ENCODE measurements at places on chromosomes 4 and X. TPM values are rescaled to one million over a fixed set of nuclear protein-coding genes. Genes with fewer than 3 reads are reported as not detected.

Gene THAP9
- total RNA-seq: 3.0 TPM

DNA sequence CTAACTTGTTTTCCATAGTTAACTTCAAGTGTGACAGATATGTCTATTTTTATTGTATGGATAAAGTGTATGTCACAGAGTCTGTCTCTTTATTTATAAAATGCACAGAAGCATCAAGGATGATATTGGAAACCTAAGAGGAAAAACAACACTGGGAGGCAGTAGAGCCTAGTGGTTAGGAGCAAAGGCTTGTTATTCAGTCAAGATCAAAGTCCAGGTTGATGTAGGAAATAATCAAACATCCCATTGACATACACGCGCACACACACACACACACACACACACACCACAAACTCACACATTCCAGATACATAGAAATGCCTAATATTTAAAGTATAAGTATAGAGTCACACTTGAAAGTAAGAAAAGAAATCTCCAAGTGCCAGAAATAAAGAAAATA, 206.8 kb downstream of the CHRDL1 start:
- DNase-seq: no peak

GRCh38 chrX:65926095-65927019, 113.5 kb downstream of the VSIG4 start:
- DNase-seq: no peak

GRCh38 chr4:8090744-8091301, 67.8 kb downstream of the ABLIM2 start:
- no peak for DNase-seq

DNA sequence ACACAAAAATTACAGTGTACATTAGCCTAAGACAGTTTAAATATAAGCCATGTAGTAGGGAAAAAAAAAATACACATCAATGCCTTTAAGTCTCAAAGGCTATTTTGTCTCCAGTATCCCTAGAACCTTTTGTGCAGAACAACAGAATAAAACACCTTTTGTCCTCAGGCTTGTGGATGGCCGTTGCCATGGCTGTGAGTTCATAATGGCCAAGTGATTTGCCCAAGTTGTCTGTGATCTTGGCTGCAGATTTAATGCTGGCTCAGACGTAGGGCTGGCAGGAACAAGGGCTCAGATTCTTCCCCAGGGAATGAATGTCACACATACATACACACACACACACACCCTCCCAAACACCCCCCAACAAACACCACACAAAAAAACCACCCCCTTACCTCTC, 25.3 kb downstream of the GPM6B start:
- DNase-seq: no peak

DNA sequence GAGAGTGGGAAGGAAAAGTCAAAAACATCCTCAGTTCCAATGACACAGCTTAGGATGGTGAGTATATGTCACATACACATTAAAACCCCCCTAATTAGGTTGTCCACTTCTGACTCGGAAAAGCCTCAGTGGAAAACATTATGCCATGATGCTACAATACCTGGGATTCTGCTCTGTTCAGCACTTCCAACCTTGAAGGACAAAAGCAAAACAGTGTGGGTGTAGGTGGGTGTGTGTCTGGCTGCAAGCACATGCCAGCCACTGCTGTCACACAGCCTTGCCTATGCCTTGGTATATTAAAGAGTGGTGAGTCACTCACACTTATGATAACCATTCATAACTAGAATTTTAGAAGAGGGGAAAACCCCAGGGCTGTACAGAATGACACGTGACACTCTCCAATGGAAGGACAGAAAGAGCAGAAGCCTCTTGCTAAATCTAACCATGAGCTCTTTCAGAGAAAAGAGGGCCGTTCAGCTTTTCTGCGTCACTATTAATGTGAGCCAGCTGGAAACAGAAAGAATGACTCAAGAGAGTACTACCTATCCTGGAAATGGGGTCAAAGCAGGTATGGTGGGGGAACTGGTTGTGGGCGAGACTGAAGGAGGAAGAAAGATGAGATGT, 159.6 kb downstream of the TET2 start:
- DNase-seq: no peak

- no peak for DNase-seq
Observed at GRCh38 chr4:76589402-76589801, 154.4 kb downstream of the SHROOM3 start.

Gene RAP2C
- total RNA-seq: 19.6 TPM

Gene FNIP2
- total RNA-seq: 20.8 TPM

DNA sequence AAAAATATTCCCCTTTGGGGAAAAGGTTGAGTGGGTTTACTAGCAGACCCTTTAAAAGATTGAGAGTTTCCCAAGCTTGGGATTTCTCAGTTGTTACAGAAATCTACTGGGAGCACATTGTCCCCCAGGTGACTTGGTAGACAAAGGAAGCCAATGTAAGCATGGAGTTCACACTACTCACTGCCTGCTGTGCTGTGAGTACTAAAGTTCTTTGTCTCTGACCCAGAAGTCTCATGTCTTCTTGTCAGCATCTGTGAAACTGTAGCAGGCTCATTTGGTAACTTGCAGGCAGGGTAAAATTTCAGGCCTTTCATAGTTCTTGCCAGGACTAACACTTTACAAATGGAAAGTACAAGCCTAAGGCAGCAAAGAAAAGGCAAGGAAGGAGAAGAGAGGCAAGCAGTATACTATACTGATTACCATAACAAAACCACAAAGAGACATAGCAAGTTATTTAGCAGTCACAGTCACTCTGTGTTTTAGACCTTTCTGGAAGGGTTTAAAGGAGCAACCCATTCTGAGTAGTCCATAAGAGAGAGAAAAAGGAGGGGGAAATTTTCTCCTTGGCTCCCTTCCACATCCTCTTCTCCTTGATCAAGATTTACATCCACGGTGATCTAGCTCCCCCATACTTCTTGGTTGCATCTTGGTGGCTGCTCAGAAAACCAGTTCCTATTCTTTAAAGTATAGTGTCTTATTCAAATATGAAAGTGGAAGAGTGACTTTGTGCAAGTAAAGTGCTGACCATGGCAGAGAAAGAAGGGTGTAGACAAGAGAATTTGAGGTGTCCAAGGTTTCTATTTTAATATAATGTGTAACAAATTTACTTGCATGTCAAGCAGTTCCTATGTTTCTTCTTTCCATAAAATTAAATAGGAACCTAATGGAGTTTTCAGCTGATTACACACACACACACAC, 160.0 kb upstream of the PDE5A start:
- no peak for DNase-seq

Gene BANK1
- 1.4 TPM for total RNA-seq

Gene STOX2
- 2.3 TPM for total RNA-seq

Gene PABPC1L2A
- not detected for total RNA-seq

GRCh38 chr4:119510395-119511149, 118.0 kb downstream of the PDE5A start:
- DNase-seq: no peak

GRCh38 chr4:88821522-88821921, 123.9 kb upstream of the NAP1L5 start:
- no peak for DNase-seq

DNA sequence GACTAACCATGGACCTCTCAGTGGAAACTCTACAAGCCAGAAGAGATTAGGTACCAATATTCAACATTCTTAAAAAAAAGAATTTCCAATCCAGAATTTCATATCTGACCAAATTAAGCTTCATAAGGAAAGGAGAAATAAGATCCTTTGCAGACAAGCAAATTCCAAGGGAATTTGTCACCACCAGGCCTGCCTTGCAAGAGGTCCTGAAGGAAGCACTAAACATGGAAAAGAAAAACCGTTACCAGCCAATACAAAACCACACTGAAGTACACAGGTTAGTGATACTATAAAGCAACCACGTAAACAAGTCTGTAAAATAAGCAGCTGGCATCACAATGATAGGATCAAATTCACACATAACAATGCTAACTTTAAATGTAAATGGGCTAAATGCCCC, 156.6 kb downstream of the FAM13A start:
- DNase-seq: no peak

Gene SPATA4
- not detected for total RNA-seq

DNA sequence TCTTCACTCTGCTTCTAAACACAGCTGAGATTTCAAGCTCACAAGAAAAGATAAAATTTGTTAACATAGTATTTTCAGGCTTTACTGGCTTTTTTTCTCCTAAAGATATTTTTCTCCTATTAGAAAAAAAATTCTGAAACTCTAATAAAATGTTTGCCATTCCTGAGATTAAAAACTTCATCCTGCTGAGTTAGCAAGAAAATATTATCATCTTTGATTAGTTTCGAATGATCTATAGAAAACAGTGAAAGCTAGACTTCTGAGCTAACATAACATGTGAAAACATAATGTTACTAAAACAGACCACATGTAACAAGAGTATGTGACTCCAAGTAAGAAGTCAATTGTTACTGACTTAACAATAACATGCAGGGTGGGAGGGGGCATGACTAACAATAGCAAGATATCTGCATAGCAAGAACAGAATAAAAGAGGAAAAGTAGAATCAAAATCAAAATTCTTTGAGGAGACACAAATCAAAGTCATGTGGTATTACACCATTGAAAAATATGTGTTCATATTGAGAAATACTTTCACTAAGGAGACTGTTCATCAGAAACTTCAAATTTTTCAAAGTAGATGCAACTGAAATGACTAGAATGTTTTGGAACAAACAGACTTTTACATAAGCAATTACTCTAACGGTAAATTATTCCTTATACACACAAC, 14.5 kb downstream of the TBCK start:
- DNase-seq: no peak

- no peak for DNase-seq
Observed at GRCh38 chr4:95362906-95363558, 185.7 kb downstream of the UNC5C start.

GRCh38 chr4:101217353-101218031, 129.8 kb downstream of the PPP3CA start:
- DNase-seq: no peak

GRCh38 chr4:4735870-4736269, 123.6 kb upstream of the MSX1 start:
- no peak for DNase-seq

- DNase-seq: no peak
Observed at GRCh38 chrX:17788439-17788838, 51.1 kb downstream of the SCML1 start.

- no peak for DNase-seq
Observed at GRCh38 chrX:11386001-11386523, 92.8 kb downstream of the AMELX start.

DNA sequence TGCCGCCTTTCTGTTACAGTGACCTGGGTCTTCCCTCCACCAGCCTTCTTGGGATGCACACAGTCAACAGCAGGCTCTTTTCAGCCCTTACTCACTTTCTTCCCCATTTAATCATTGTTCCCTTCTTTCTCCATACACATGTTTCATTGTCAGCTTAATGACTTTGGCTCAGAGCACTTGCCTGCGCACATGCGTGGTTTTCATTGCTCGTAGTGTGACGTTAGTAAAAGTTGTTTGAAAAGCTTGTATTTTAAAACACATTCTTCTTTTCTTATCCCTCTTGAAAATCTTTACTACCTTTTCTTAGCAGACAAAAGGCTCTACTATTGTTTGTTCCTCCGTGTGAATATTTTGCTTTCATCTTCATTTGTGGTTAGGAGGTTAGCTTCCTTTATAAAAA, 19.7 kb upstream of the SCOC start:
- DNase-seq: no peak

DNA sequence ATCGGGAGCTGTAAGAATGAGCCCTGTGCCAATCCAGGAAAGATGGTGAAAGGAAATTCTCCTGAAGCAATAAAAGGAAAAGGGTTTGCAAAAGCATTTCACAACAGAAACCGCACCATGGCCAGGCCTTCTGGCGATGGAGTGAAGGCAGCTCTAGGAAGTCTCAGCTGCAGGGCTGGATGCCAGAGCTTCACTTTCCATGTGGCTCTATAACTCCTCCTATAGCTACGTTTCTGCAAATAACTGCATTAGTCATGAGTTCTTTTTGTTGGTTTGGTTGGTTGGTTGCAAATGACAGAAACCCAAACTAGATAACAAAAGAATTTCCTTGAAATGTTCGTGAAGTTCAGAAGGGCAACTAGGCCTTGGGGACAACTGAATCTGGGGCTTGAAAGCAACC, 84.6 kb downstream of the RELL1 start:
- DNase-seq: no peak

Gene OPRPN
- total RNA-seq: not detected

GRCh38 chr4:122857160-122857559, 30.5 kb downstream of the FGF2 start:
- DNase-seq: no peak

Gene DOCK11
- 4.3 TPM for total RNA-seq

Gene ATP8A1
- 4.3 TPM for total RNA-seq

Gene CCSER1
- total RNA-seq: not detected

- DNase-seq: no peak
Observed at GRCh38 chr4:18816228-18816895, 794.8 kb upstream of the LCORL start.
